ENCODE measurements at places on chromosomes 4 and X.

DNA sequence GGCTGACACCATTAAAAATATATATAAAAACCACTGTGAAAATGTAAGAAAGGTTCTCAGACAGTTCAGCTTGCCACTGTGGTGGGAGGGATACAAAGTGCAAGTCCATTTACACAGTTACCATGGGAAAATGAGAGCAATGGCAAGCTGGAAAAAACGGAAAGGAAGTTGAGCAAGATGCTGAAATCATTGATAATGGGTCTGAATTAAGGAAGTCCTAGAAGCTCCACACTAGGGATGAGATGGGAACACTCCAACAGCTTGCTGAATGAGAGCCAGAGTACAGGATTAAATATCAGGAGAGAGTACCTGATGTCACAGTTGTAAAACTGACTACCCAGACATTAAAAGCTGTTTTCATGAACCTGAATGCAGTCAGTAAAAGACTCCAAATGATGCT lies 218.6 kb downstream of the PRDM5 start:
- H3K27me3 ChIP-seq: no peaks in the 10 kb centered on the region
- no peaks in the 10 kb centered on the region for H3K4me1 ChIP-seq
- H3K36me3 ChIP-seq: no peaks in the 10 kb centered on the region

GRCh38 chr4:27049239-27049829 lies 188.7 kb downstream of the STIM2 start:
- DNase-seq: no peak
- H3K27me3 ChIP-seq: no peaks in the 10 kb centered on the region
- H3K4me1 ChIP-seq: no peaks in the 10 kb centered on the region
- H3K4me3 ChIP-seq: no peak overlapping the region

DNA sequence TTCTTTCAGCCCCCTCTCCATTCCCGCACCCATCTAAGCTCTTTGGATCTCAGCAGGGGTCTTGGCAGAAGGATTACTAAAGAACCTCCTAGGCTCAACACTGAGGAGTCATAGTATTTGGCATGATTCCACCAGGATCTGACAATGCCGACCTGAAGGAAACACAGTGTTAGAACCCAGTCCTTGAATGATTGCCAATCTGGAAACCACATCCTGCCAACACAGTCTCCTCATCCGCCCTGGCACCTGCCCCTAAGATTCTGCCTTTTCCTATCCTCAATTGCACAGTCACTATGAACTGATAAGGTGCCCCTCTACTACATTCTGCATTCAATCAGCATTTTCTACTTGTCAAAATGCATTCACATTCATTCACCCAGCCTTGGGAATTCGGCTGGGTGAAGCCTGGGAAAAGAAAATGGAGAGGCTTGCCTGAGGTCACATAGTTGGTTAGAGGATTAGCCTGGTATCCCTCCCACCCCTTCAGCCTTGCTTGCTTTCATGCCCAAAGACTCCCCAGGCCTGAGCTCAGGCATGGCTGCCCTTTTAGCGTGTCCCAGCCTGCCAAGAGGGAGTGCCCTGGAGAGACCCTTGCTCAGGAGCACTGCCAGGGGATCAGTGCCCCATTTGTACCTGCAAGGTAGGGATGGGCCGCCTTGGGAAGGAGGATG lies 2.2 kb upstream of the CLDN2 start:
- no peak overlapping the region for H3K4me3 ChIP-seq
- H3K4me1 ChIP-seq: peaks cover 3% of the 10 kb centered on the region
- no peak for DNase-seq

DNA sequence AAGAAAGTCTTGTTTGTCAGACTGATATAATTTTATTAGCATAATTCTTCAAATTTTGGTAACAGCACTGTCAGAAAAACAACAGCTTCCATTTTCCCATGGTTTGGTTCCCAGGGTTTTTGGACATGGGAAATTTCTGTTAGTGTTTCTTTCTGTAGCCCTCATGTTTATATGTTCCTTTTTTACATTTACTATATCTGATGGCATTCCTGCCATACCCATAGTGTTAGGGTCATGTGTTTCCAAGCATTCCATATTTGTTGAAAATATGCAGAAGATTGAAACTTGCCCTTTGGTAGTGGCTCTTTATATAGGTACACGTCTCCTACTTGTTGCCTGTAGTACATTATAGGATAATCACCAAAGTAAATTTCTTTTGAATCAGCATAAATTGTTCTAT lies 65.8 kb downstream of the PDLIM5 start:
- no peaks in the 10 kb centered on the region for H3K36me3 ChIP-seq
- DNase-seq: no peak
- no peak overlapping the region for H3K4me3 ChIP-seq
- no peaks in the 10 kb centered on the region for H3K27me3 ChIP-seq

DNA sequence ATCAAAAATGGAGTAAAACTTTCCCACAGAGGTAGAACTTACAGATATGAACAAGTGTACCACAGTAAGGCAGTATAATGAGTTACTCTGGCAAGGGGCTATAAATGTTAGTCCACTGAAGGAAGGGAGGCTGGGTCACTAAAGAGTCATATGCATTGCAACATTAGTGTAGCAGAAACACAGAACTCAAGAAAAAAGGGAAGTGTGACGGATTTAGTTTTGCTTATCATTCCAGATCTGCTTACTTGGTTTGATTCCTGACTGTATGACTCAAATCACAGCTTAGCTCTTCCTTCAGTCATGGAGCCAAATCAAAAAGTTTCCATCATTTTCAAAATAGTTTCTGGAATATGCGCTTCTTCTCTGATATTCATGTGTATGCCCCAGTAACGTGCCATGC lies 148.7 kb downstream of the FSTL5 start:
- no peaks in the 10 kb centered on the region for H3K4me1 ChIP-seq
- no peaks in the 10 kb centered on the region for H3K27me3 ChIP-seq
- no peak overlapping the region for H3K4me3 ChIP-seq
- DNase-seq: no peak

GRCh38 chr4:52617336-52618020 lies 41.6 kb downstream of the USP46 start:
- no peak overlapping the region for H3K27ac ChIP-seq
- no peak overlapping the region for H3K4me3 ChIP-seq
- no peaks in the 10 kb centered on the region for H3K36me3 ChIP-seq
- no peaks in the 10 kb centered on the region for H3K27me3 ChIP-seq
- no peak for DNase-seq
- no peaks in the 10 kb centered on the region for H3K4me1 ChIP-seq

GRCh38 chrX:156001001-156001666 lies 3.6 kb downstream of the IL9R start:
- H3K36me3 ChIP-seq: no peaks in the 10 kb centered on the region
- H3K4me1 ChIP-seq: no peaks in the 10 kb centered on the region
- no peaks in the 10 kb centered on the region for H3K27me3 ChIP-seq
- no peak overlapping the region for H3K27ac ChIP-seq
- H3K4me3 ChIP-seq: no peak overlapping the region

GRCh38 chr4:13539047-13539618 lies 5.2 kb downstream of the NKX3-2 start:
- peaks cover 100% of the 10 kb centered on the region for H3K27me3 ChIP-seq
- peaks cover 11% of the 10 kb centered on the region for H3K4me1 ChIP-seq
- no peaks in the 10 kb centered on the region for H3K36me3 ChIP-seq
- no peak overlapping the region for H3K4me3 ChIP-seq
- H3K27ac ChIP-seq: no peak overlapping the region
- DNase-seq: no peak
